ENCODE measurements at places on chromosomes 6 and 20.

DNA sequence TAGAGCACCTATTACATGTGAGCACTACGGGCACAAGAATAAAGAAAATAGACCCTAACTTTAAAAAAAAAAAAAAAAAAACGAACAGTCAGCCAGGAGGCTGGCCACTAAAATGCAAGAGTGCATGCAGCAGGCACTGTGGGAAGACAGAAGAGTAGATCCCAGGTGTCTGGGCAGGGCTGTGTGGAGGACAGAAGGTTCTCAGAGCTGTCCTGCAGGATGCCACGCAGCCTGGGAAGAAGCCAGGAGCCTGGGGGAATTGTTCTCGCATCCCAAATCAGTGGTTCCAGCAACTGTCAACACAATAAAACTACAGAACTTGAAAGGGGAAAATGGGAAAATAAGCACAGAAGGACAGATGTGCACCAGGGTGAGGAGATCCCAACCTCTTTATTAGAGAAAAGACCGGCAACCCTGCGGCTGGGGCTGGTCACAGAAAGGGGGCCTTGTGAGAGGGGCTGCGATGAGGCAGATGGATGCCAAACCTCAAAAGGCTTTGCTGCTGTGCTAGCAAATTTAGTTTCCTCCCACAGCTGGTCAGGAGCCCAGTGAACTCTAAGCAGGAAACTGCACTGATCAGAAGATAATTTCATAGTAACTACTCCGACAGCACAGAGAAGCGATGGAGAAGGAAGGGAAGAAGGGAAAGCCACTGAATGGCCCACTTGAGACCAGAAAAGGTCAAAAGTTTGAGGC lies 30.9 kb downstream of the MAP3K5 start:
- DNase-seq, result no peak

- no peak for DNase-seq
Measured at GRCh38 chr6:167415441-167415961, 90.6 kb downstream of the TTLL2 start.

GRCh38 chr6:168438783-168439520 lies 2.0 kb upstream of the SMOC2 start:
- no peak for DNase-seq

DNA sequence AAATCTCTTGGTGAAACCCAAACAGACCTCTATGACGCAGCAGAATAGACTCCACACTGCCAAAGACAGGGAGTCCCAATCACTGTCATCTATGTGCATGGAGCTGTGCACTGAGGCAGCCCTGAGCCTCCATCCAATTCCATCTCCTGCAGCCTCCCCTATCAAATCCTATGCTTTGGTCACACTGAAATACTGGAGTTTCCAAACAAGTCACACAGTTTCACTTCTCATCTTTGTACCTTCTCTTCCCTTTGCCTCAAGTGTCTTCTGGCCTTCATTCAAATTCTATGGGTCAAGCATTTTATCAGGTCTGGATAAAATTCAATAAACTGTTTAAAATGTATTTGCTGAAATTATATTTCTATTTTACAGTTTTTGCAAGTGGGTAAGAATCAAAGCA lies 38.5 kb downstream of the FBXL4 start:
- no peak for DNase-seq

GRCh38 chr20:63695424-63696305 lies 787 bp upstream of the TNFRSF6B start:
- no peak for DNase-seq

DNA sequence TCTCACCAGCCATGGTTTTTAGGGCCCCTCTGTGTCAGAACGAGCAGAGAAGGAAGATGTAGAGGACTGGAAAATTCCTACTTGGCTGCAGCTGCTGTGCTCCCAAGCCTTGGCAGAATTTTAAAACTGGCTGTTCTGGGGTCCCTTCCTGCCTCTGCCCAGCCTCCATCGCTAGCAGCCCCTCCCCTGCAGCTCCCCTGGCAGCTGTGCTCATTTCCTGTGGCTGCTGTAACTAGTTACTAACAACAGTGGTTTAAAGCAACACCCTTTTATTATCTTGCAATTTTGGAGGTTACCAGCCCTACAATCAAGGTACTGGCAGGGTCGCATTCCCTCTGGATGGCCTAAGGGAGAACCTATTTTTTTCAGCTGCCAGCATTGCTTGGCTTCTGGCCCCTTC lies 3.7 kb upstream of the CST11 start:
- no peak for DNase-seq

Measured in stimulated activated CD4-positive, alpha-beta T cell treated with anti-CD3 and anti-CD28 coated beads, Interleukin-4, amount 100 ng/mL, for 48 hours (primary cell).